ENCODE measurements at places on chromosomes 13 and 19. TPM values are rescaled to one million over a fixed set of nuclear protein-coding genes. Genes with fewer than 3 reads are reported as not detected.

DNA sequence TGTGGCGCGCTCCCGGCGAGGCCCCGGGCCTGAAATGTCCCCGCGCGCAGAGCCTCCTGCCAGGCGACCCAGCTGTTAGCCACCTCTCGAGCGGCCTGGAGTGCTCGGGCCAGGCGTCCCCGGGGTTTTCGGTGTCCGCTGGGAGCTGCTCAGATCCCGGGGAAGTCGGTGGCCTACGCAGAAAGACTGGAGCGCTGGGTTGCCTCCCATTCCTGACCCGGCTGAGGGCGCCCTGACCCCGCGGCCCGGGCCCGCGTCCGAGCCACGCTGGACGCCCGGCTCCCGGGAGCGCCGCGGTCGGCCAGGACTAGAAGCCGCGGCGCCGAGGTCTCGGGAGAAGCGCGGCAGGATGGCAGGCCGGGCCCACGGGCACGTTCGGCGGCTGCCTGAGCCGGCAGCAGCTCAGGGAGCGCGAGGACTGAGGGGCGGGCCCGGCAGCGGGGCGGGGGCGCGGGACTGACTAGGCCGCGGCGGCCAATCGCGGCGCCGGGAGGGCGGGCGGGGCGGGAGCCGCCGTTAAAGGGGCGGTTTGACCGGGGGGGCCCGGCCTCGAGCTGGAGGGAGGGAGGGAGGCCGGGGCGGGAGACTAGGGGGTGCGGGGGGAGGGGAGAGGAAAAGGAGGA lies 1.3 kb upstream of the ZIC2 start:
- DNase-seq = peak; percentile 55

SRRM5 gene
- 0.05 TPM for total RNA-seq

GRCh38 chr19:17950310-17951156 lies 16.4 kb upstream of the KCNN1 start:
- DNase-seq = no peak

RNF126 gene
- 16.1 TPM for total RNA-seq

- DNase-seq = no peak
Observed at GRCh38 chr19:1882089-1882785, 3.1 kb downstream of the ABHD17A start.

TIMM29 gene
- total RNA-seq = 23.6 TPM

GRCh38 chr13:20977394-20977793 lies 74.8 kb upstream of the XPO4 start:
- DNase-seq = no peak

CD70 gene
- total RNA-seq = 4.0 TPM

GRCh38 chr19:3343619-3344502 lies 22.5 kb upstream of the NFIC start:
- DNase-seq = no peak

CACNG7 gene
- total RNA-seq = not detected

- DNase-seq = no peak
Observed at GRCh38 chr13:65036999-65037398, 2193.1 kb downstream of the PCDH9 start.

- DNase-seq = no peak
Observed at GRCh38 chr13:114080739-114081561, 51.5 kb downstream of the RASA3 start.

GRCh38 chr13:65054277-65054676 lies 2175.9 kb downstream of the PCDH9 start:
- DNase-seq = no peak

GRCh38 chr13:38785042-38785441 lies 98.2 kb downstream of the FREM2 start:
- DNase-seq = no peak

DNA sequence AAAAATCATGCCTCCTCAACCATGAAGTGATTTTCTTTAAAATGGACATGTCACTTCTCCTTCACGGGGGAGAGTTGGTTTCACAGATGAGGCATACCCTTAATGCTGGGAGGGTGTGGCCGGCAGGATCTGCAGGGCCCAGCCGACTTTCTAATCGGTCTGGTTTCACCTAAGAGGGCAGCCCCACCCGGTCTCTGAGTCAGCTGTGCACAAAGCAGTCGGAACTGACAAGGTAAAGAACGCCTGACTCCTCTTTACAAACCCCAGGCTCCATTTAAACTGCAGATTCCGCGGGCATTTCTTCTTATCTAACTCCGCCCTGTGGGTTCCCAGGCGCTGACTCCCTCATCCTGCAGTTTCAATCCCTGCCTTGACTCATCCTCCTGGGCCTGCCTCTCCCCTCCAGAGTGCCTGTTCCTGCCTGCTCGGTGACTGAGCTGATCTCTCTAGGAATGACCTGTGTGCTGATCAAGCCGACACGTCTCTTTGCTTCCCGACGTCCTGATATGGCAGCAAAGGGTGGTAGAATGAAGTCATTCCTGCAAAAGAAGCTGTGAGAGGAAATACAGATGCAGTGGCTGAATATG lies 63.4 kb downstream of the EFNB2 start:
- DNase-seq = no peak

S1PR5 gene
- 0.61 TPM for total RNA-seq

DNA sequence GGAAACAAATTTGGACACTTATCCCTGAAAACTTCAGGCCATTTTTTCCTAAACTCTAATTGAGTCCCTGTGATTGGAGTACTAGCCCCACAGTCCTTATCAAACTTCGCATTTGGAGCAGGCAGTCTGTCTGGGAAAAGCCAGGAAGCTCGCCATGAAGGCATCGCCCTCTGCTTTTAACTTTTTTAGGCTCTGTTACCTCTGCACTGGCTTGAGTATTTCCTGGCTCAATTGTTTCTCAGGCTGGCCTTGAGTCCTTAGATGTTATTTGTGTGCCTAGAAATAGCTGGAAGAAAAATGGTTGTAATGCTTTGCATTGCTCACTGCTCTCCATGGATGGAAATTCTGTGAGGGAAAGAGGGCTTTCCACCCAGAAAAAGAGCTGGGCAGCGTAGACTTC lies 24.2 kb downstream of the ACTN4 start:
- no peak for DNase-seq

GRCh38 chr13:42017264-42017663 lies 31.2 kb upstream of the DGKH start:
- DNase-seq = no peak

GRCh38 chr19:13040232-13040947 lies 45.1 kb downstream of the NFIX start:
- no peak for DNase-seq

LILRA1 gene
- 0.33 TPM for total RNA-seq

DNA sequence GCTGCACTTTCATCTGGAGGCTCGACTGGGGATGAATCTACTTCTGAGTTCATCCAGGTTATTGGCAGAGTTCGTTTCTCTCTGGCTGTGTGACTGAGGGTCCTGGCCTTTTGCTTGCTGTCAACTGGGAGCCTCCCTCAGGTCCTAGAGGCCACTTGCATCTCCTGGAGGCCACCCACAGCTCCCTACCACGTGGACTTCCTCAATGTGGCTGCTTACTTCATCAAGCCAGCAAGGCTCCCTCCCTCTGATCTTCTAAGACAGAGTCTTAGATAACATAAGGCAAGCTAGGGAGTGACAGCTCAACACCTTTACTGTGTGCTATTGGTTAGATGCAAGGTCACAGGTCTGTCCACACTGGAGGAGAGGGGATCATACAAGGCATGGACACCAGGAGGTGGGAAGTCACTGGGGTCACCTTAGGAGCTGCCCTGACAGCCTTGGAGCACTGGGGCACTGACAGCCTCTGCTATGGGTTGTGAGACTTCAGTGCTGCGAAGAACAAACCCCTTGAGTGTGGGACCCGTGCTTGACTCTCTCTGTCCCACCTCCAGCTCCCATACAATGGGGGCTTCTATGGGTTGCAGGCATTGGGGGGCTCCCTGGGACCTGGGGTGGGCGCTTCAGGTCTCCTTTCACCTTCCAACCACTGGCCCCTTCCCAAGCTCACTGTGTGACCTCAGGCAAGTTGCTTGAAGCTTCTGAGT lies 5.3 kb downstream of the FAM187B start:
- DNase-seq = no peak

- peak; percentile 52 for DNase-seq
Observed at GRCh38 chr13:27425158-27425917, 919 bp downstream of the GTF3A start.

ALKBH7 gene
- 62.9 TPM for total RNA-seq

TNFRSF19 gene
- total RNA-seq = 8.5 TPM

- DNase-seq = no peak
Observed at GRCh38 chr19:51799034-51799773, 4.2 kb downstream of the FPR3 start.
